ENCODE measurements at places on chromosomes 1 and 21.

GRCh38 chr1:35939484-35939883 lies 8.6 kb downstream of the AGO3 start:
- DNase-seq, result no peak

DNA sequence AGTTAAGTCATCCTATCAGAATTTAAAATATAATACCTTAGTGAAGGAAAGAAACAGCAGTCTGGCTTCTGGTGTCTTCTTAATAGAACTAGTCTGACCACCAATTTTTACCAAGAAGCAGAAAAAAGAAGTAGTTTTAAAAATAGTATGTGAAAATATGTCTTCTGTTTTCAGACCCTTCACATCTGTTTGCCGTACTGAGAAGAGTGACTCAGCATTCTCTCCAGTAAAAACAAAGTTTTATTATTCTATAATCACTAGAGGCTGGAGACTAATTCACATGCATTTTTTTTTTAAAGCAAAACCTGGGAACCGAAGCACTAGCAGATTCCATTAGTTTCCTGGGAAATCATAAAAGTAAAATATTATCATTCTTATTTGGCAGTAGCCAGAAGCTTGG lies 163.8 kb downstream of the COL24A1 start:
- no peak for DNase-seq

GRCh38 chr21:32360401-32360975 lies 32.3 kb downstream of the URB1 start:
- DNase-seq, result no peak

GRCh38 chr1:207328908-207329440 lies 7.5 kb downstream of the CD55 start:
- DNase-seq, result no peak

DNA sequence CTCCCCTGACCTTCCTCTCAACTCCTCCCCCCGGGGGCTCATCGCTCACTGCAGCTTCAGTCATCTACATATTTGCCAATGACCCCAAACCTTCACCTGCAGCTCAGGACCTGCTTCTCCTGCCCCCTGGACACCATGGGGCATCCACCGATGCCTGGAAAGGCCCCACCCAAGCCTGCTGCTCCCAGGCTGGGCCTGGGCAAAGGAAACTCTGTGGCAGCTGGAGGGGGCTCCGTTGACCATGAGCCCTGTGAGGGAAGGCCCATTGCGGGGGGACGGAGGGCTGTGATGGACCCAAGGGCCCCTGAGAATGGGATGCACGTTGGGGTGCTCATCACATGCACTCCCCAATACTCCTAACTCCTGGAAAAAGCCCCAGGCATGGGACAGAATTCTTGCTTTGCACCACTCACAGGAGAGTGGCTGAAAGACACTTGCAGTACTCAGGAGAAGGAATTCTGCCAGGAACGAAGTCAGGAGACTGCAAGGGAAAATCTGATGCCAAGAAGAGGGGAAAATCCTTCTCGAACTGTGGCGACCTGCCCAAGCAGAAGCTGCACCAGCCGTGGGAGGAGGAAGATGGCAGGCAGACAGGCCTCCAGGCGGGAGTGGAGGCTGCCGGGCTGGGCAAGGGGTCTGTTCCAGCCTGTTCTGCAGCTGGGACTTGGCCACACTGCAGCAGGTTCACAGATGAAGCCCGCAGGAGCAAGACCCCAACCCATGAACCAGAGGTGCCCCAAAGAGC lies 18.4 kb downstream of the MATN1 start:
- DNase-seq, result no peak

DNA sequence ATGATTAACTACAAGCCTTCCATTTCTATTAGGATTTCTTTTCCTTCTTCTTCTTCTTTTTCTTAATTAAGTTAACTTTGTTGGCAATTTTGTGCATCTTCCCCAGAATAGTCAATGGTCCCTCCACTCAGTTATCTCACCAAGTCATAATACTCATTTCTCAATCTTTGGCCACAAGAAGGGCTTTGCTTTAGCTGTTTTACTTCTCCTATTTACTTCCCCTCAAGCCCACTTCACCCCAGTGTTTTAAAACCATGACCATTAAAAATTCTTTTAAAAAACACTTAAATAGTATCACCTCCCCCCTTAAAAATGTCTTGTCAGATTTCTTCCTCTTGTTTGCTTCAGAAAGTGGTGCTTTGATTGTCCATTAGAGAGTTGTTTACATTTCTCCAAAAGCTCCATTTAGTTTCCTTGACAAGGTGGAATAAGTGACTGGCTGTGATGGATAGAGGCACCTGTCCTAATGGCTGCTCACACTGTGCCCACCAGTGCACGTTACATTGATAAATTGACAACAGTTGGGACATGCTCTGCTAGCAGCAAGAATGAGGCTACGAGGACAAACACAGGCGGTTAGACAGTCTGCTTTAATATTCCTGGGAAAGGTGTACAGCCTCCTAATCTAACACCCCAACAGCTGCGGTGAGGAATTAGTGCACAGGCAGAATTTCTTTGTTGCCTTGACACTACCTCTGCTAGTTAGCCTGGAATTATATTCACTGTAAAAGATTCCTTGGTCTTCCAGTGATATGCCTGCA lies 354.7 kb downstream of the LMO4 start:
- DNase-seq, result peak; percentile 85

GRCh38 chr1:183578856-183579255 lies 11.4 kb downstream of the NCF2 start:
- no peak for DNase-seq

DNA sequence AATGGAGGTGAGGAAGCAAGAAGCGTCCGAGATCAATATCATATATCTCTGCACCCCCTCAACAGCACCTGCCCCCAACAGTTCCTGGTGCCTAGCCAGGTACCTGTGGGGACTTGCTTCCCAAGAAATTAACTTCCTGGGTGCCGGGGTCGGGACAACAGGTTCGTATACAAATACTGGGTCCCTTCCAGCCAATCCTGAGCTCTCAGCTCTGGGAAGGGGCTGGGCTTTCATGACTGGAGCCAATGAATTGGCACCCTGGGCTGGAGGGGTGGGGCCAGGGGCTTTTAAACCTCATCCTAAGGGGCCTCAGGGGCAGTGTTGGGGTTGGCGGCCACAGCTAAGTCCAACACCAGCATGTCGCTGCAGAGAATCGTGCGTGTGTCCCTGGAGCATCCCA lies at the start of gene PADI3:
TSS of gene PADI3 (plus strand) at position 318 of the 400 bp plus-strand sequence. CDS start at position 358, 40 bp downstream.
- DNase-seq, result no peak

DNA sequence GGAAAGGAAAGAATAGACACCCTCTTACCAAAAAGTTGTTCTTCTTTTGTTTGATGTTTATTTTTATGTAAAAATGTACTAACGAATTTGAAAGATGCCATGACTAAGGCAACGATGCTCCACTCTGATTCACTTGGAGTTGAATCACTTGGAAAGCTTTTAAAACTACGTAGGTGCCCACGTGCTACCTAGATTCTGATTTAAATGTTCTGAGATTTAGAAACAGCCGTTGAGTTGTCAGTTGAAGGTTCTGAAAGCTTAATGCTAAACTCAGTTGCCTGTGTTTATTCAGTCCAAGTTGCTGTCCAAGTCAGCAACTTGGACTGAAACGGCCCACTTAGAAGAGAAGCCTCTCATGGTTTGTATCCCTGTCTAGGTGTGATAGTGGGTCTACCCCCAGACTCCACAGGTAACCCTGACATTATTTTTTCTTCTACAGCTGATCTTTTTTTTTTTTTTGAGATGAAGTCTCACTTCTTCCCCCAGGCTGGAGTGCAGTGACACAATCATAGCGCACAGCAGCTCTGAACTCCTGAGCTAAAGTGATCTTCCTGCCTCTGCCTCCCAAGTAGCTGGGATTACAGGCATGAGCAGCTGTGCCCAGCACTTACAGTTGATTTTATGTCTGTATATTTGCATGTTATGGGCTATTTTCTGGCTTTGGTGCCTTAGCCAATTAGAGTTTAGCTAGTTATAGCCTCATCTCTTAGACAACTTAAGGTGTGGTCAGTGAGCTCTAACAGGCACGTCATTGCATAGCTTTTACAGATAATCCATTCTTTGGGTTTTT lies 1.4 kb upstream of the VAMP4 start:
- no peak for DNase-seq

Measured in DMS79 (cell line).